ENCODE measurements at places on chromosomes 4 and X.

DNA sequence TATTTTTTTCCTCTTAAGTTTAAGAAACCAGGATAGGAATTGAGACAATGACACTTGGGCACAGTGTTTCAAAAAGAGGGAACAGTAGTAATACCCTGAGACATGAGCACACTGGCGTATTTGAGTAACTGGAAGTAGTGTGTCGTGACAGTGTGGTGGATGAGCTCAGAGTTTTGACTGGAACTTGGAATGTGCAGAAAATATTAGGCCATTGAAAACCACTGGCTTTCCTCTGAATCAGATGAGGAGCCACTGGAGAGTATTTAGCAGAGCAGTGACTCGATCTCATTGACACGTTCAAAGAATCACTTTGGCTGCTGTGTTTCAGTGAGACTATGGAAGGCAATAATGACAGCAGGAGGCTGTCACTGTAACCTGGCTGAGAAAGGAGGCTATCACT, 1531.2 kb downstream of the STIM2 start:
- DNase-seq: no peak

DNA sequence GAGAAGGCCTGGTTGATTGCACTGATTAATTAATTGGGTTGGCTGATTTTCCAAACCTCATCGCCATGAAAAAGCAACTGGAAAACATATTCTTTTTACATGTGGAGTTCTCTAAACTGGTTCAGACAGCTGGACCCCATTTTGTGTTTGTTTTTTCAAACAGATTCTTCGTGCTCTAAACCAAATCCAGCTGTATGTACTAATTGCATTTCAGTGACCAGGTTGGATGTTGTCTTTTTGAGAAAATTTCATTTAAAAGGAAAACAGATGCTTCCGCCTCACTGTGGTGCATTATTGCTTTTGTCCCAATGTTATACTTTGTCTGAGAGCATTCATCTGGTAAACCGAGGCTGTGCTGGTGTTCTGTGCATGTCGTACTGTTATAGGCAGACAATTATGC, 67.8 kb upstream of the LNX1 start:
- no peak for DNase-seq

DNA sequence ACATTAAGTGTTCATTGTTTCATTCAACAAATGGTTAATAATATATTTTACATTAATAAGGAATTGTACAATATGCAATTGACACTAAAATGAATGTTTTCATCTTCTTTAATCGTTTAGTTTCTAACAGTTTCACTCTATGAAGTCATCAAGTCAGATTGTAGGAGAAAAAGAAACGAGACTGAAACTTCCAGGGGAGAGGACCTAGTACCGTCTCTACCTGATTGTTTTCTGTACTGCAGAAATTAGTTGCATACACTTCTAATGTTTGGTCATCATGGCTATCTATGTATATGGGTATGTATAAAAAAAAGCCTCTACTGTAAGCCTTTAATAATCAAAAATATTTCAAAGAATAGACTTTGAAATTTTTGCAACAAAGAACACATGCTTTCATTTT, 1350.9 kb downstream of the ARAP2 start:
- no peak for DNase-seq

- no peak for DNase-seq
These were observed 10.4 kb downstream of the RAB9A start for GRCh38 chrX:13699183-13699826.

GRCh38 chrX:72021975-72022374, 109.7 kb downstream of the RTL5 start:
- no peak for DNase-seq
